ENCODE measurements at places on chromosomes 1 and 21.

GRCh38 chr1:218499011-218499691, 154.0 kb downstream of the TGFB2 start:
- DNase-seq, result no peak

- DNase-seq, result no peak
Observed at GRCh38 chr21:42225571-42226155, 6.7 kb downstream of the ABCG1 start.

DNA sequence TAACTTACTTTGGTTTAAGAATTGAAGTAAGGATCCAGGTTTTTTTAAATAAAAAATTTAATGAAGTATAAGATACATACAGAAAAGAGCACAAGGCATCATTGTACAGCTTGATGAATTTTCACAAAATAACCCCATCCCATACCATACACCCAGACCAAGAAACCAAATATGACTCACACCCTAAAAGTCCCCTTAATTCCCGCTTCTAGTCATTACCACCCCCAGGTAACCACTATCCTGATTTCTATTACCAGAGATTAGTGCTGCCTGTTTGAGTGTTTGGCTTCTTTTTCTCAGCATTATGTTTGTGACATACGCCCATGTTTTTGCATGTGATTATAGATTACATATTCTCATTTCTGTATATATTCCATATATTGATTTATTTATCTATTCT, 98.5 kb upstream of the HIVEP3 start:
- no peak for DNase-seq

- no peak for DNase-seq
Observed at GRCh38 chr1:12597792-12598191, 20.2 kb downstream of the DHRS3 start.

GRCh38 chr21:36691555-36692041, 7.3 kb upstream of the SIM2 start:
- DNase-seq, result no peak

GRCh38 chr1:7491109-7491817, 279.8 kb upstream of the VAMP3 start:
- DNase-seq, result no peak

GRCh38 chr1:240242601-240243144, 151.0 kb downstream of the FMN2 start:
- no peak for DNase-seq

- peak; percentile 58 for DNase-seq
Observed at GRCh38 chr1:21508580-21509350, 458 bp upstream of the ALPL start.

DNA sequence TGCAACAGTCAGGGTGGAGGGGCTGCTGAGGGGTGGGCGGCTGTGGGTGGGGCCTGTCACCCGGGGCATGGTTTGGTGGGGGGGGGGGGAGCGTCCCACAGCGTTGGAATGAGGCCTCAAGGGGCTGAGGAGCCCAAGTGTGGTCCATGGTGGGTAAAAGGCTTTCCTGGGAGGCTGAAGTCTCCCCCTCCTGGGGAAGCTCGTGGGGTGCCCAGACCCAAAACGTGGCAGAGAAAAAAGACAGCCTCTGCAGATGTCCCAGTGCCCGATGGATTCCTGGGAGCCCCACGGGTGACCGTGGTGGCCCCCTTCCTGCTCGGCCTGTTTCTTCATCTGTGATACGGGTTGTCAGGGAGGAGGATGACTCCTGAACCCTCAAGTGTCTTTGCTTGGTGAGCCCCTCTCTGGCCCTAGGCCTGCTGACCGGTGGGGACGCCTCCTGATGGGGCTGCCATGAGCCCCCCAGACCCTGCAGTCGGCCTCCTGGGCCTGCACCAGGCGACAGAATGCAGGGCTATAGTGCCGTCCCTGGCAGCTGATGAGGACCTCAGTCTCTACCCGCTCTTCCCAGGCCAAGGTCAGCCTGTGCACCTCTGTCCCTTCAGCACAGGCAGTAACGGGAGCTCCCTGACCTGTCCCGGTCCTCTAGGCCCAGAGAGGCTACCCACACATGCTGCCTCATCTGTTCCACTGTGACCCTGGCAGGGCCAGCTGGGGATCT, 1.1 kb downstream of the OBSCN start:
- DNase-seq, result no peak

- DNase-seq, result no peak
Observed at GRCh38 chr1:228023294-228023639, 16.5 kb downstream of the WNT3A start.

- DNase-seq, result no peak
Observed at GRCh38 chr1:69528376-69528775, 39.3 kb upstream of the LRRC7 start.

GRCh38 chr1:169426174-169426705, 1.0 kb downstream of the CCDC181 start:
- DNase-seq, result no peak

DNA sequence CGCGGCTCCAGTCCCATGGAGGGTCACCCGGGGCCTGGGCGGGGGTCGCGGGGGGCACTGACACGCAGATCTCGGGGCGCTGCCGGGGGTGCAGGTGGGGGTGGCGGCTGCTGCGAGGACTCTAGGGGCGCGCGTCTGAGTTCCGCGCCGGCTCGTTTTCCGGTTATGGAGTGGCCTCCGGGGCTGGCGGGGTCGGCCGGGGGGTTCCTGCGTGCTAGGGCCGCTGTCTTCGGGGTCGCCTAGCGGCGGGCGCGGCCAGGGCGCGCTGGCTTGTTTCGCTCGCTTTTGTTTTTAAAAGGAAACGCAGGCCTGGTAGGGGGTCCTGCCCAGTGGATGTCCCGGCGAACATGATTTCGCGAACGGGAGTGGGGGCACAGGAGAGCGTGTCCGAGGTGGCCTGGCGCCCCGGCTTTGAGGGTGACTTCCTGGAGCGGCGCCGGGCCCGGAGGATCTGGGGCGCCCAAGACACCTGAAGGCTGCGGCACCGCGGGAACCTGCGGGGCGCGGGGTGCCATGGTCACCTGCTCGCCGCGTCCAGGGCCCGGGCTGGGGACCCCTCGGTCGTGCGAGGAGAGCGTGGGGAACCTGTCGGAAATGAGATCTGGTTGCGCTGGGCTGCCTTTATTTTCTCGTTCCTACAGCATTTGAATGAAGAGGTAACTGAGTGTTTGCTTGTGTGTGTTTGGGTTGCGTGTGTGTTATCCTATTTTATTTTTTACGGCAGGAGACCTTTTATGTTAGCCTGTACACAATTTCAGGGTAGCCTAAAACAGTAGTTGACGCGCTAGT, 618 bp downstream of the ETS2 start:
- DNase-seq, result no peak

DNA sequence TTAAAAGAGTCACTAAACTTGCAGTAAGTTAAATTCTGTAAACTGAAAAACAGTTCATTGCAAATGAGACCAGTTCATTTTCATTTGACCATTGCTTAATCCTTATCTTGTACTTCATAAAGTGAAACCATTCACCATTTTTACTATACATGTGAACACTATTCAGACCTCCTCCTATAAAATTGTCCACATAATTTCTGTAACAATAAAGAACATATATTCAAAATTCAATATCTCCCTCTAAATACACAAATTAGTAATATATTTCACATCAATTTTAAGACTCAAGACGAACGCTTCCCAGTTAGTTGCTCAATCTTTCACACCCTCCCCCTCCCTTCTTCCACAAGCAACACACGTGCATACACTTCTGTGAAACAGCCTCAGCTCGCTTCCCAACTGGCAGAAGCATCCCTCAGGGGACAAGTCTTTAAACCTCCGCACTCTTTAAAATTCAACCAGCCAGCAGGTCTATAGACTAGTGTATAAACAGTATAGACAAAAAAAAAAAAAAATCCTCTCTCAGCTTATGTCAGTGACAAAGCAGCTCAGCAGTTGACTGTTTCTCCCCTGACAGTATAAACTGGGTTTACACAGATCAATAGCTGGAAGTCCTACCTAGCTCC, 99.6 kb downstream of the DENND1B start:
- DNase-seq, result no peak

- DNase-seq, result no peak
Observed at GRCh38 chr21:25890001-25890400, 155.2 kb downstream of the GABPA start.

GRCh38 chr1:75316230-75316629, 182.0 kb downstream of the LHX8 start:
- DNase-seq, result no peak

DNA sequence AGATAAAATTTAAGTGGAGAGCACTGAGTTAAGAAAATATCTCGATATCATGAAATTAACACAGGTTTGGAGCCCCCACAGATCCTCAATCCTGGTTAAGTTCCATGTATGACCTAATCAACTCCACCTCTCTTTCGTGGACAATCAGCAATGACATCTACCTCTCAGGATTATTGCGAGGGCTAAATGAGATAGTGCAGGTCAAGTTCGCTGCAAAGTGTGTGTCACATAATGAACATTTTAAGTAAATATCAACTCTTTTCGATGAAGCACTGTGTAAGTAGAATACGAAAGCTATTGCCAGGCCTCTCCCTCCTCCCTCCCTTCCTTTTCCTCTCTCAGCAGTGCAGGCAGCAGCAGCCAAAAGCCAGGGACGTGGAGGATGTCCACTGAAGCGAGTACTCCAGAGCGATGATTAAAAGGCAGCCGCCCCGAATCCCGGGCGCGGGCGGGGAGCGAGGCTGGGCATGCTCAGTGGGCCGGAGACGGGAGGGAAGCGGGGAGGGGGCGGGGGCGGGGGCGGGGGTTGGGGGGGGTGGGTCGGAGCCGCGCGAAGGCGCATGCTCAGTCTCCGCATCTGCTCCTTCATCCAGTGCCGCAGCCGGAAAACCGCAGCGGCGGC, at the start of gene CAMSAP2:
Gene CAMSAP2 (plus strand): TSS at position 567 of the 622 bp plus-strand sequence. CDS start 935 bp downstream, outside the sequence.
- peak; percentile 60 for DNase-seq

DNA sequence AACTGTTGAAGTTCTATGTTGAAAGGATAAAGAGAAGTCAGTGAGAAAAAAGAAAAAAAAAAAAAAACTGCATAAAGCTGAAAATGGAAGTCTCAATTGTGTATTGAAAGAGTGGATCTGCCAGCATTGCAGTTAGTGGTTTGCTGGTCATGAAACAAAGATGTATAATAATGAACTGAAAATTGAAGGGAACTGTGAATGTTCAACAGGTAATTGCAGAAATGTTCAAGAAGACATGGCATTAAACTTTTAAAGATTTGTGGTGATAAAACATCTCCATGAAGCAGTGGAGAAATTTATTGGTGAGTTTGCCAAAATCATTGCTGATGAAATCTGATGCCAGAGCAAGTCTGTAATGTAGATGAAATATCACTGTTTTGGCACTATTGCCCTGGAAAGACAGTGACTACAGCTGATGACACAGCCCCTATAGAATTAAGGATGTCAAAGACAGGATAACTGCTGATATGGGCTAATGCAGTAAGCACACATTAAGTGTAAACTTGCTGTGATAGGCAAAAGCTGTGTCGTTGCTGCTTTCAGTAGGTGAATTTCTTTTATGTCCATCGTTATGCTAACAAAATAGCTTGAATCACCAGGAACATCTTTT, 71.0 kb downstream of the RD3 start:
- DNase-seq, result no peak

DNA sequence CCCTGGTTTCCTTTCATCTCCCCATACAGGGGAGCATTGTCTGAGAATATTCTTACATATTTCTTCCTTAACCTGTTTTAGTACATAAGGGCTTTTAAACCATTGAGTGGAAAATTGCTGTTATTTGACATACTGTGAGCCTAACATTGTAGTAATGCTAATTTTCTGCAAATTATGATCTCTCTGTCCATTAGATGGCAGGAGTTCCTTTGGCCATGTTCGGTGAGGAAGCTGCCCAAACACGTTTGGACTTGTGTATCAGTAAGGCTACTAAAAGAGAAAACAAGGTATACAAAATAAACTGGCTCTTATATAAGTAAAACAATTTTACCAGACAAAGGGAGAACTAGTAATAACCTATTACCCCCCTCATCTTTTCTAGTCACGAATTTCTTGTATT, 29.2 kb downstream of the CDC7 start:
- no peak for DNase-seq

DNA sequence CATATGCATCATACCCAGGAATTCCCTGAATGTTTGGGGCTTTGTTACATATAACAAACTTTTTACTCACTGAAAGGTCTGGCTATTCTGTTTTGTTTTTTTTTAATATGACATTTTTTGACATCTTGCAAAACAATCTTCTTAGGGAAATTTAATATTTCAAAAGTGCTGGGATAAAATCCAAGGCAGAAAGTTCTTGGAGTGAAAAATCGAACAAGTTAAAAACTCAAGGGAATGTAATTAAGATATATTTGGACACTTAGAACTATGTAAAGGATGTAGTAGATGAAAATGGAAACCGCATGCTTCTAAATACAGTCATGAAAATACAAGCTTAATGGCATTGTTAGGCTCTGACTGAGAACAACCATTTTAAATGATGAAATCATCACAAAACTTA, 8.6 kb downstream of the CHODL start:
- no peak for DNase-seq

- DNase-seq, result no peak
Observed at GRCh38 chr1:183600136-183600535, 9.9 kb upstream of the NCF2 start.

- no peak for DNase-seq
Observed at GRCh38 chr1:182724215-182724614, 39.8 kb upstream of the RGS8 start.

- DNase-seq, result no peak
Observed at GRCh38 chr1:103561643-103562395, 9.6 kb upstream of the AMY2B start.

DNA sequence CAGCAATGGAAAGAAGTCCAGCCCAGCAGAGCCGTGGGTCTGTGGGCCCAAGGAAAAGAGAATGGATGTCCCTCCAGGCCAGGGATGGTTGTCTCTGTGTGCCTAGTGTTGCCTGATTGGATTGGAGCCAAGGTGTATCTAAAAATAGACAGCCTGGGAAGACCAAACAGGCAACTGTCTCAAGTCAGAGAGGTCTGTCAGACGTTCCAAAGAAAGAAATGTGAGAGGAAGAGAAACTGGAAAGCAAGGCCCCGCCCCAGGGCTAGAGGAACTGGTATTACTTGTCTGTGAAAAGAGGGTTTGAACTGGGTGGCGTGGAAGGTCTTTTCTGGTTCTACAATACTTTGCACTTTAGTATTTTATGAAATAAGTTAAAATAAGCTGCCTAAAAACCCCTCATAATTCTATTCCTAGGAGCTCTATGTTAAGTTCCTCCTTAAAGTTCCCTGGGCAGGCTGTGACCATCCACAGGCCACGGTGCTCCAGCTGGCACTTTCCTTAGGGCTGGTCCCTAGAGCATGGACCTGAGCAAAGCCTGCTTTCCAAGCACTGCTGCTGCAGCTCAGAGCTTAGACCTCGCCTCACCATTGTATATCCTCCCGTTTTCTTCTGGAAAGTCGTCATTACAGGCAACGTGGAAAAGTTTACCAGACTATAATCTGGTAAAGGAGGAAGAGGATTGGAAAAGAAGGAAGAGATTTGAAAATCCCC, 151.6 kb downstream of the DISC1 start:
- no peak for DNase-seq

- no peak for DNase-seq
Observed at GRCh38 chr1:7638078-7638477, 133.0 kb upstream of the VAMP3 start.

DNA sequence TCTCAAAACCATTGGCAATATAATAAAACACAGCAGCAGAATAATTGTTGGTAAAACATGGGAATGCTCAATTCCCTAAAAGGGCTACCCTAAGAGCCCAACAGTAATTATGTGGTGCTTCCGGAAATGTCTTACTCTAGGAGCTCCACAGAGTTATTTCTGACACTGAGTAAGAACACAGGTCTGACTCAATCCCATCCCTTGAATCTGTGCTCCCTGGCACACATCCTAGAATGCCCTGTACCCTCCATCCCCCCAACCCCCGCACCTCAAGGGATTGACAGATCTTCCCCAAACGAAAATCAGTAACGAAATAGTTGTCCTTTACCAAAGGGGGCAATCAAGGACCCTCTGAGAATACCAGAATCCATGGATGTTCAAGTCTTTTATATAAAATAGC, 71.9 kb downstream of the SMYD2 start:
- no peak for DNase-seq

Measured in activated CD4-positive, alpha-beta T cell treated with anti-CD3 and anti-CD28 coated beads for 24 hours (primary cell).